ENCODE measurements at places on chromosomes 7 and 10.

GRCh38 chr7:151676759-151677158 lies 157.1 kb upstream of the RHEB start:
- no peak for DNase-seq

GRCh38 chr10:48517482-48517881 lies 87.4 kb downstream of the ARHGAP22 start:
- no peak for DNase-seq

- DNase-seq: no peak
Measured at GRCh38 chr7:17369691-17370426, 71.4 kb downstream of the AHR start.

DNA sequence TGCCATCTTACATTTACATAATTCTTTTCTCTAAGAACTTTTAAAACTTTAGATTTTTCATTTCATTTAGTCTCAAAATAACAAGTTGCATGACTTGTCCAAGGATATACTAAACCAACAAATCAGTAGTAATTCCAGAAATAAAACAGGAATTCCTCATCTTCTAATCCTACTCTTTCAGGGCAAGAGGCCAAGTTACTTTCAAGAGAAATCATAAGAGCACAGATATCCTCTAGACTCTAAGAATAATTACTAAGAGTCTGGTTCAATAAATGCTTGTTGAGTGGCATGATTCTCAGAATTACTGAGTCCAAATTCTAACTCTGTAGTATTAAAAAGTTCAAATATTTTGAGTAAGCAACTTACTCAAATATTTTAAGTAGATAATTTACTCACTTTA lies 12.9 kb downstream of the PDZD8 start:
- no peak for DNase-seq

DNA sequence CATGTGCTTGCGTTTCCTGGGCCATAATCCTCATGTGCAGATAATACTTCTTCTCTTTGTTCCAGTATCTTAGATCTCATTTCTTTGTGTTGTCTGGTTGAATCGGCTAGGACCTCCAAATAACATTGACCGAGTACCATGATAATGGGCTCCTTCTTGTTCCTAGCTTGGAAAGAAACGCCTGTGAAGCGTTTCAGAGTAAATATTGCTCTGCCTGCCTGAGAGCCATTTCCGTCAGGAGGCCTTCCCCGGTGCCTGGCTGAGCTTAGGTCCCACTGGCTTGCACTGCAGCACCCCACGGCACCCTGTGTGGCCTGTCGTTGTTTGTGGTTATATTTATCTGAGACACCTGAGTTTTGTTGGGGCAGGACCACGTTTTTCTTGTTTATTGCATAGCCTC lies 17.7 kb downstream of the FOXK1 start:
- DNase-seq: no peak

- DNase-seq: no peak
Measured at GRCh38 chr7:101522021-101522420, 107.1 kb downstream of the MYL10 start.

- DNase-seq: no peak
Measured at GRCh38 chr10:116907245-116907987, 58.1 kb downstream of the ENO4 start.

- no peak for DNase-seq
Measured at GRCh38 chr7:85095806-85096205, 91.0 kb downstream of the SEMA3D start.

DNA sequence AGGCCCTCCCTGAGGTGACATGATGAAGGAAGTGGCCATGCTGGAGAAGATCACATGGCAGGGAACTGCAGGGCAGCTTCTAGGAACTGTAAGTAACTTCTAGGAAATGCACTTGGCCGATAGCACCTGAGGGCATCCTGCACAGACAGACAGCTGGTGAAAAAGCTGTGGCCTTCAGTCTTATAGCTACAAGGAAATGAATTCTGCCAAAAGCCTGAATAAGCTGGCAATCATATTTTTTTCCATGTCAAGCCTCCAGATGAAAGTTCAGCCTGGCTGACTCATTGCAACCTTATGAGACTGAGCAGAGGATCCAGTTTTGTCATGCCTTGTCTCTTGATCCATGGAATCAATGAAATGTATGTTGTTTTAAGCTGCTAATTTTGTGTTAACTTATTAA lies 91.1 kb upstream of the CACNA2D1 start:
- DNase-seq: no peak

DNA sequence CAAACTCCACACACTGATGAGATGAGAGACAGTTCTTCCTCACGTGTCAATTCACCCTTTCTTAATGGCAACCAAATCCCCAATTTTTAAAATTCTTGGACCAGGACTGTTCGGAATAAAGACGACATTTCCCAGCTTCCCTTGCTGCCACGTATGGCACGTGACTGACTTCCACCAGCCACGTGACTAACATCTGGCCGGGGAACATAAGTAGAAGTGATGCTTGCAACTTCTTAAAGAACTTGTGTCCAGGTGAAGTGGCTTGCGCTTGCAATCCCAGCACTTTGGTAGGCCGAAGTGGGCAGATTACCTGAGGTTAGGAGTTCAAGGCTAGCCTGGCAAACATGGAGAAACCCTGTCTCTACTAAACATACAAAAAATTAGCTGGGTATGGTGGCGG lies 405.1 kb downstream of the CALN1 start:
- no peak for DNase-seq

GRCh38 chr7:51640841-51641240 lies 324.2 kb upstream of the COBL start:
- no peak for DNase-seq

Data from NCI-H187 treated with DMSO at 0.1 percent for 48 hours (cell line).